Stimulated activated CD8-positive, alpha-beta memory T cell treated with anti-CD3 and anti-CD28 coated beads, Interleukin-7, amount 100 ng/mL, for 1 hour (primary cell): ENCODE measurements at places on chromosomes 12 and 14.

GRCh38 chr12:65755596-65755978, 68.7 kb upstream of the HMGA2 start:
- DNase-seq: no peak

DNA sequence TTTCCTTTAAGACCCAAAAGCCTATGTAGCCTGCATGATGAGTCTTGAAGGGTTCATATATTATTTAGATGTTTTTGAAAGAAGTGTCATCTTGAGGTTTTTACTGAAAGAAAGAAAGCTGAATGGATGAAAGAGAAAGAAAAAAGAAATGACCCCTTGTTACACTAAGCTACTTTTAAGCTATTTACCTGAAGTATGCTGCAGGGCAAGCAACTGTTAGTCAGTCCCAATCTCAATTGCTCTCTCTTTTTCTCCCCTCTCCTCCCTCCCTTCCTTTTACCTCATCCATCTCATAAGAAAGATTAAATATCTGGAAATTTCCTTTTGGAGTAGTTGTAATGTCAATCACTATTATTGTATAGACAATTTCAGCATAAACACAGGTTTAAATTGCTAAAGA, 512.4 kb downstream of the TMTC2 start:
- DNase-seq: no peak

- DNase-seq: no peak
These were observed 100.5 kb upstream of the STXBP6 start for GRCh38 chr14:25150401-25150800.

GRCh38 chr12:19322376-19322775, 116.9 kb upstream of the AEBP2 start:
- DNase-seq: no peak

DNA sequence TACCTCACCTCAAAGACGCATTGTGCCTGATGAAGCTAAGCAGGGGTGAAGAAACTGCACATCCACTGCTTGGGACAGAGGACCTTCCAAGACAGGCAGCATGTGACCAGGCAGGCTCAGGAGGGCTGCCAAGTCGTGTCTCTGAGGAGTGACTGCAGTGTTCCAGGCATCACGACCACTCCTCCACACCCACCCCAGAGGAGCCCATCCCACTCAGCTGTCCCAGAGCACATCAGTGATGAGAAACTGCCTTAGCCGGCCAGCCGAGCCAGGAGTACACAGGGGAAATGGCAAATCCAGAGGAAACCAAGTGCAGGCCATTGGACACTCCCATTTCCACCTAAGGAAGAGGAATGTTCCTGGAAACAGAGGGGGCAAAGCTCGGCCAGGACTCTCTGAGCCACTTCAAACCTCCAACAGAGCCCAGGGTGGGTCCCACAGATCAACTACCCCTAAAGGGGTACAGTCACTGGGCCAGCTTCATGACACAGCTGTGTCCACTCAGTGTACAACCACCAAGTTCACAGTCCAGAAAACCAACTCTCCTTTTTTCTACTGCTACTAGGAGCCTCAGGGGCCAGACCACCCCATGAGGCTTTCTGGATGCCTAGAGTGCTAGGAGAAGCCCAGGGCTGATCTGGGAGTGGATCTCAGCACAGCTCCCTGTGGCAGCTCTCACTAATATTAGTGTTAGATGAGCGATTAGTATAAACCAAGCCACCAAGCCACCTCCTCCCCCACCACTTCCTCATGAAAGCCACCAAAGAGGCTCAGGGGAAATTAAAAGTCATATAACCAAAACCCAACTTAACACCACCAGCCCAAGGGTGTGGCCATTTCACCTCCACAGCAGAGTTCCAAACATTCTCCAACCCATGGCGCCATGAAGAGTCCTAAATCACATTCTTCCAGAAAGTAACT, 15.4 kb downstream of the PXN start:
- no peak for DNase-seq

- DNase-seq: no peak
These were observed 77.9 kb downstream of the ST8SIA1 start for GRCh38 chr12:22256605-22257004.

DNA sequence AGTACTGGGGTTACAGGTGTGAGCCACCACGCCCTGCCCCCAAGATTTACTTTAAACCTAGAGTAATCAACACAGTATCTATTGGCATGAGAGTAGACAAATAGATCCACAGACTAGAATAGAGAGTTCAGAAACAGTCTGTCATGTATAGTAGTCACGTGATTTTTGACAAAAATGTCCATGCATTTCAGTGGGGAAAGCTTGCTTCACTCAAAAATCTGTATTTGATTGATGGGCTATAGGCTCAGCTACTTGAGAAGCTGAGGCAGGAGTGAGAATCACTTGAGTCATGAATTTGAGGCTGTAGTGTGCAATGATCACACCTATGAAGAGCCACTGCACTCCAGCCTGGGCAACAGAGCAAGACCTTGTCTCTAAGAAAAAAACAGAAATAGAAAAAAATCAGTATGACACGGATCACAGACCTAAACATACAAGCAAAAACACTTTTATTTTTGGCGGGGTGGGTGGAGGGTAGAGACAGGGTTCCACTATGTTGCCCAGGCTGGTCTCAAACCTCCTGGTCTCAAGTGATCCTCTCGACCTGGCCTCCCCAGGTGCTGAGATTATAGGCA, 7.6 kb upstream of the ORAI1 start:
- DNase-seq: no peak

GRCh38 chr12:119694111-119694510, 26.2 kb downstream of the PRKAB1 start:
- DNase-seq: no peak

GRCh38 chr12:12927211-12928079, 24.5 kb downstream of the GPRC5D start:
- DNase-seq: no peak

DNA sequence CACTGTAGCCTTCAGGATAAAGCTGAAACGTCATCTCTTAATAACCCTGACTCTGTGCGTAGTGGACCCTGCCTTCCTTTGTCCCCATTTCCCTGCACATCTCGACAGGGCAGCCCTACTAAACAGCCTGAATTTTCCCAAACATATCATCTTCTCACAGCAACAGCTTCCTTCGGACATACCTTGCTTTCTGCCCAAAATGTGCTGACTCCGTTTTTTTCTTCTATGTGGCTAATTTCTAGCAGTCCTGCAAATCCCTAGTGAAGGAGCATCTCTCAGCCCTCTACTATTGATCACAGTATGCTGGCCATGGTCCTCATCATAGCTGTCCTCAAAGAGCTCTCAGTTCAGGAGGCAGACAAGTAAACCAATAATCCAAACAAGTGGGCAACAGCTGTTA, 53.1 kb upstream of the PCED1B start:
- DNase-seq: no peak

- DNase-seq: no peak
These were observed 23.1 kb downstream of the MAX start for GRCh38 chr14:65079201-65079600.

DNA sequence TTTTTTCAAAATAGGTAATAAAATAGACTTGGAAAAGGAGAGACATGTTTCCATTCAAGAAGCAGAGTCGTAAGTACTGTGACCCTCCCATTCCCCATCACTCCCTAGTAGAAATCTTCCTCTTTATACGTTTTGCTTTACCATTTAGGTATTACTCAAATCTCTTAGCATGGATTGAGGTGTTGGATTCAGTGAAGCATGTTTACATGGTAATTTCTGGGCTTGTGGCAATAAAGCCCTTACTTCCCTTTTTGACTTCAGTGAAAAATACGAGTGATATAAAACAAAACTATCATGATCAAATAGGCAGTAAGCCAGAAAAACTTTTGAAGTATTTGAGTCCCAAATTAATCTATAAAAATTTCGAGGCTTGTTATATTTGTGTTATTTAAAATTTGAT, 27.4 kb downstream of the RAB21 start:
- no peak for DNase-seq

DNA sequence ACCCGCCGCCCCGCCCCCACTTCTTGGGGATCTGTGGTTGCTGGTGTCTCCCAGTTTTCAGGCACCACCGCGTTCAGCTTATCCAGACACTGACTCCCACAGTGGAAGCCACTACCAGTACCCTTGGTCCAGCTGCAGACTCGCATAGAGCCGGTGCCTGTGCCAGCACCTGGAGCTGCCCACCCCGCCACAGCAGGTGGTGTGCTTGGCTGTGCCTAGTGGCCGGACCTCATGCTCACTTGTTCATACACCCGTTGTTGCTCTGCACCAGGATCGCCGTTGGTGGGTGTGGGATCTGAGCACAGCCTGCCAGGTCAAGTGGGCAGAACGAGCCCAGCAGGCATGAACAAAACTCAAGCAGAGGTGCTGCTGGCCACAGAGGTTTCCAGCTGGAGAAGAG, 673.2 kb downstream of the RERGL start:
- DNase-seq: no peak

DNA sequence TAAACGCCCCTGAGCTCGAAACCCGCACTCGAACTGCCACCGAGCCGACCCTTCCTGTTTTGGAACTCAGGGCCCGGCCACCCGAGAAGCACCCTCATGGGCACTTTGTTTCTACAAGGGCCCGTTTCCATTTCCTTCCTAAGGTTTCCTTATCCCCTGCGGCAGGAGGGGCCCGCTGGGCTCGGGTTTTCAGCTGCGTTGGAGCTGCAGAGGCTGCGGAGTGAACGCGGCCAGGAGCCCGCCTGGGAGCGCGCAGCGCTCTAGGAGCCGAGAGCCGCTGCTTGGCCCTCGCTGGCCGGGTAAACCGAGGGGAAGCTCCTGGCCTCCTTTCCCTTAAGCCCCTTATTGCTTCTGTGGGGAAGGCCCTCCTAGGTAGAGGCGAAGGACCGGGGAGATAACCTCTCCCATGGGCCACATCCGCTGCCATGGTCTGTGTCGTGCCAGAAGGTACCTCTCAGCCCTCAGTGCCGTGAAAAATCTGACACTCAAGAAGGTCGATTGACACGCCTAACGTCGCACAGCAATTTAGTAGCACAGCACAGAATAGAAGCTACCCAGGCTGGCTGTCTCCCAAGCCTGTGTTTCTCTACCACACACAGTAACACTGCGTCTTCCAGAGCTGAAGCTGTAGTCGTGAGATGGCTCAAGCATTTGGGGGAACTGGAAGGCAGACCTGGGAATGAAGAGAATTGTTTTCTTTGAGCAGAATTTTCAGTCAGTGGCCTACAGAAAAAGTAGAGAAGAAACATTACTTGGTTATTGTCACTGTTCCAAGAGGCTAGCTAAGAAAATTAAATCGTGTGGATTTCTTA, 12.9 kb upstream of the CALM1 start:
- DNase-seq: peak; percentile 36

GRCh38 chr14:94074534-94074933, 6.5 kb downstream of the DDX24 start:
- DNase-seq: no peak
